ENCODE measurements at places on chromosomes 5 and 9. TPM values are rescaled to one million over a fixed set of nuclear protein-coding genes. Genes with fewer than 3 reads are reported as not detected.

DNA sequence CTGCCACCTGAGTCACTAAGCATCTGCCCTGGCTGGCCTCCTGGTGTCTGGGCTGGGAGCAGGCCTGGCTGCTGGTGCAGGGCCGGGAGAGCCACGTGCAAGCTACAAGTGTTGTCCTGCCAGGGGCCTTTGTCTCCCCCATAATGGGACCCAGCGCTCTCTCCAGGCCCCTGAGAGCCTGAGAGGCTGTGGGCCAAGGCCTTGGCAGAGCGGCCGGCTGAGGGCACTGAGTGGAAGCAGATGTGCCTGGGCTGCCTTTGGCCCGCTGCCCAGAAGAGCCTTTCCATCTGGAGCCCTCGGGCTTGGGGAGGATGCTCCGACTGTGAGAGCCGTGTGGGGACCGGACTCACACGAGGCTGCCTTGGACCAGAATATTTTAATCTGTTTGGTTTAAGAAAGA, 185.5 kb downstream of the RGS3 start:
- H3K36me3 ChIP-seq = no peaks in the 10 kb centered on the region
- no peak overlapping the region for H3K27ac ChIP-seq
- no peaks in the 10 kb centered on the region for H3K27me3 ChIP-seq
- no peak overlapping the region for H3K4me3 ChIP-seq
- no peaks in the 10 kb centered on the region for H3K4me1 ChIP-seq

The FOXD4L6 gene
- total RNA-seq = not detected

DNA sequence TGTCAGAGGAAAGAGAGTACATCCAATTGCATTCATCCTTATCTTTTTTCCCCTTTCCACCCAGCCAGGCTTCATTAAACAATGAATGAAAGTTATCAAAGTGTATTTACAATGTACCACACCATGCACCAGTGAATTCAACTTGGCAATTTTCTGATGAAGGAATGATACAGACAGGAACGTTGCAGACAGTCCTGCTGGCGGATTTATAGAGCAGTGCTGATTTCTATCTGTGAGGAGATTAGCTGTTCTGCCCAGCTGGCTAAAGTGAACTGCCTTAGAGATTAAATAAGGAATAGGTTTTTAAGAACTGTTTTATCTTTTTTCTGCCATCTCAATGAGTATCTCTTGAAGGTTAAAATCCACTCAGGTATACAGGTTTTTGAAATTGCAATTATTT, 403.9 kb downstream of the CDH18 start:
- DNase-seq = no peak
- no peaks in the 10 kb centered on the region for H3K36me3 ChIP-seq
- no peak overlapping the region for H3K27ac ChIP-seq

The LVRN gene
- total RNA-seq = 0.90 TPM

DNA sequence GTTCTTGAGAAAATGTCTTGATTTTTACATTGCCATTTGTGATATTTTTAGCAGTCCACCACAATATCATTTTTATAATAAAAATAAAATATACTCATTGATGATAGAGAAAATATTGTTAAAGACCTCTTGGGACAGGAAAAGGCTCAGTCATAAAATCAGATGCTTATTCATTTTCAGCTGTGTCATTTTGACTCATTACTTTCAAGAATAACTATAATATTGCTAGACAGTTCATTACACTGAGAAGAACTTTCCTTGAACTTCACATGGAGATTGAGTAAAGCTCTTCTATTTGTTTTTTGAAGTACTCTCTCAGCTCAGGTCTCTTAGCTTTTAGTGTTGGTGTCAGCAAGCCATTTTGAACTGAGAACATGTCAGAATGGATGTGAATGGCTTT, 8.5 kb upstream of the MEIKIN start:
- no peak overlapping the region for H3K4me3 ChIP-seq
- DNase-seq = no peak
- H3K4me1 ChIP-seq = no peaks in the 10 kb centered on the region
- no peak overlapping the region for H3K27ac ChIP-seq
- H3K27me3 ChIP-seq = no peaks in the 10 kb centered on the region

- H3K27ac ChIP-seq = no peak overlapping the region
- peak overlapping the region; percentile 2 for H3K4me3 ChIP-seq
- DNase-seq = no peak
- H3K27me3 ChIP-seq = no peaks in the 10 kb centered on the region
- no peaks in the 10 kb centered on the region for H3K4me1 ChIP-seq
These were observed 4.2 kb upstream of the UGT3A2 start for GRCh38 chr5:36070687-36071571.

DNA sequence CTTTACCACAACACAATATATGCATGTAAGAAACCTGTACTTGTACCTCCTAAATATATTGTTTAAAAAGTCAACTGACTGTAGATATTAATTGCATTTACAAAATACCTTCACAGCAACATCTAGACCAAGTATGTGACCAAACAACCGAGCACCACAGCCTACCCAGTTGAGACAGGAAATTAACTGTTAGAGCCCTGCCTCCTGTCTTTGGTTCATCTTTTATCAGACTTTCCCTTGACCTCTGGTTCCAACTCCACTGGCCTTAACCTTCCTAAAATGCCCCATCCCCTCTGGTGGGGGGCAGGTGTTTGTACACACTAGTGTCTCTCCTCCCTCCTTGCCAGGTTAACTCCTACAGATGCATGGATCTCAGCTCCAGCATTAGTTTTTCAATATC, 155.0 kb upstream of the PANK3 start:
- H3K27ac ChIP-seq = no peak overlapping the region
- H3K4me3 ChIP-seq = no peak overlapping the region
- H3K4me1 ChIP-seq = no peaks in the 10 kb centered on the region
- DNase-seq = no peak
- no peaks in the 10 kb centered on the region for H3K36me3 ChIP-seq

DNA sequence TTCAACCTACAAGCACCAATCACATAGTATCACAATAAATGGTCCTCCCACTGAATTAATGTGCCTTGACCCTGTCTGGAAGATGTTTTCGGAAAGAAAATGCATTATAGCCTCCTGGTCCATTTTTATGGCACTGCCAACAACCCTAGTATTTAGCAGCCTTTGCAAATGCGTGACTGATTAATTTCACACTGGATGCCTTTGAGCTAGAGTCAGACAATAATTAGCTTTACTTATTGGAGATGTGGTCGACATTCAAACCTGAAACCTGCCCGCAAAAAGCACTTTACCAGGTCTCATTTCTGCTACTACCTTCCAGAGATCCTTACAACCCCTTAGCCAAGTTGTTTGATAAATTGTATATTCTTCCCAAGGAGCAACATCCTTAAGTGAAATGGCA, 119.3 kb upstream of the DPYSL3 start:
- H3K4me1 ChIP-seq = no peaks in the 10 kb centered on the region
- no peak for DNase-seq
- no peaks in the 10 kb centered on the region for H3K36me3 ChIP-seq
- no peaks in the 10 kb centered on the region for H3K27me3 ChIP-seq

- no peak overlapping the region for H3K4me3 ChIP-seq
- no peaks in the 10 kb centered on the region for H3K36me3 ChIP-seq
- H3K27ac ChIP-seq = no peak overlapping the region
- H3K27me3 ChIP-seq = no peaks in the 10 kb centered on the region
- no peaks in the 10 kb centered on the region for H3K4me1 ChIP-seq
These were observed 174.0 kb downstream of the MAN2A1 start for GRCh38 chr5:109863752-109864151.

The SGCD gene
- 2.2 TPM for total RNA-seq

- no peak overlapping the region for H3K27ac ChIP-seq
- no peak overlapping the region for H3K4me3 ChIP-seq
- no peak for DNase-seq
- H3K36me3 ChIP-seq = no peaks in the 10 kb centered on the region
- H3K4me1 ChIP-seq = no peaks in the 10 kb centered on the region
These were observed 25.1 kb downstream of the CACNA1B start for GRCh38 chr9:137902646-137903045.

The PCA3 gene
- total RNA-seq = not detected

DNA sequence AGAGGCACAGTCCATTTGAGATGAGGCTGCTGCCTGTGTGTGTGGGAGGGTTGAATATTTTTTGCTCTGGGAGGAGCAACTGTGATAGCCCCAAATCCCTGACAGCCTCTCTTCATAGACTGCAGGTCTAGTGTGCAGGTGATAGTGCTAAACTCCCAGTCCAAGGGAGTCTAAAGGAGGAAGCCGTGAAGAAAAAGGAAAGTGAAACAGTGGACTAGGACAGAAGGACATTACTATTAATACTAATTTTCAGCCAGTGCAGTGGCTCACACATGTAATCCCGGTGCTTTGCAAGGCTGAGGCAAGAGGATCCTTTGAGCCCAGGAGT, 295.0 kb downstream of the PDE4D start:
- no peaks in the 10 kb centered on the region for H3K36me3 ChIP-seq
- H3K4me3 ChIP-seq = peak overlapping the region; percentile 17
- peak; percentile 36 for DNase-seq
- H3K27ac ChIP-seq = peak overlapping the region; percentile 33
- H3K27me3 ChIP-seq = no peaks in the 10 kb centered on the region

DNA sequence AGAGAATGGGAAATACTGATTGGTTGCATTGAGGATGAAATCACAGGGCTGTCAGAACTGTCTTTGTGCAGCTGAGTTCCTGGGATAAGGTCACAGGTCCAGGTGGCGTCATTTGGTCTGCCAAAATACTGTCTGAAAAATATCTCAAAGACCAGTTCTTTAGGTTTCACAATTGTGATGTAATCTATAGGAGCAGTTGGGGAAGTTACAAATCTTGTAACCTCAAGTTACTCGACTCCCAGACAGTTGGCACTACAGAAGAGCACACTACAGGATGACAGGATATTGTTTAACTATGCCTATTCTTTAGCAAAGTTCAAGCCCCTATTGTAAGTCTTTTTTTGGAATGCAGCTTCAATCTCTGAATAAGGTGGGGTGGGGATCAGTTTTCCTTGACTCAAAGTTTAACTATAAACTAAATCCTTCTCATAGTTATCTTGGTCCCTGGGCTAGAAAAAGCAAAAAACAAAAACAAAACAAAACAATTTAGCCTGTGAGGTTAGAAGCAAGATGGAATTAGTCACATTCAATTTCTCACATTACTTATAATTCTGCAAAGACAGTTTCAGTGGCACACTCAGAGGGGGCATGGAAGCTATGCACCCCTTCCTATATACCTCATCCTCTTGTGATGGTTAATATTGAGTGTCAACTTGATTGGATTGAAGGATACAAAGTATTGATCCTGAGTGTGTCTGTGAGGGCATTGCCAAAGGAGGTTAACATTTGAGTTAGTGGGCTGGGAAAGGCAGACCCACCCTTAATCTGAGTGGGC, 276.0 kb downstream of the AUH start:
- H3K36me3 ChIP-seq = no peaks in the 10 kb centered on the region
- H3K4me3 ChIP-seq = no peak overlapping the region
- H3K4me1 ChIP-seq = no peaks in the 10 kb centered on the region
- no peak for DNase-seq
- no peaks in the 10 kb centered on the region for H3K27me3 ChIP-seq

GRCh38 chr9:14902561-14902960, 7.7 kb downstream of the FREM1 start:
- H3K27ac ChIP-seq = no peak overlapping the region
- no peak for DNase-seq
- H3K36me3 ChIP-seq = no peaks in the 10 kb centered on the region
- H3K4me1 ChIP-seq = no peaks in the 10 kb centered on the region

The C8G gene
- total RNA-seq = 11.9 TPM

The TLE4 gene
- total RNA-seq = 8.0 TPM

The IER5L gene
- 9.1 TPM for total RNA-seq

DNA sequence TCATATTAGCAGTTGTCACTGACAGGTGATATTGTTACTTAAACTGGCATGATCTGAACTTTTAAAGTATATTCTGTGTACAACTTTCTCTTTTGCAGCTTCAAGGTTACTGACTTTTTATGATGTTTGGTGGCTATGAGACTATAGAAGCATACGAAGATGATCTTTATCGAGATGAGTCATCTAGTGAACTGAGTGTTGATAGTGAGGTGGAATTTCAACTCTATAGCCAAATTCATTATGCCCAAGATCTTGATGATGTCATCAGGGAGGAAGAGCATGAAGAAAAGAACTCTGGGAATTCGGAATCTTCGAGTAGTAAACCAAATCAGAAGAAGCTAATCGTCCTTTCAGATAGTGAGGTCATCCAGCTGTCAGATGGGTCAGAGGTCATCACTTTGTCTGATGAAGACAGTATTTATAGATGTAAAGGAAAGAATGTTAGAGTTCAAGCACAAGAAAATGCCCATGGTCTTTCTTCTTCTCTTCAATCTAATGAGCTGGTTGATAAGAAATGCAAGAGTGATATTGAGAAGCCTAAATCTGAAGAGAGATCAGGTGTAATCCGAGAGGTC, 5.9 kb downstream of the ZCCHC7 start:
- no peaks in the 10 kb centered on the region for H3K27me3 ChIP-seq
- H3K4me1 ChIP-seq = no peaks in the 10 kb centered on the region
- DNase-seq = no peak
- H3K4me3 ChIP-seq = no peak overlapping the region
- H3K27ac ChIP-seq = no peak overlapping the region

The ANKRD55 gene
- not detected for total RNA-seq

DNA sequence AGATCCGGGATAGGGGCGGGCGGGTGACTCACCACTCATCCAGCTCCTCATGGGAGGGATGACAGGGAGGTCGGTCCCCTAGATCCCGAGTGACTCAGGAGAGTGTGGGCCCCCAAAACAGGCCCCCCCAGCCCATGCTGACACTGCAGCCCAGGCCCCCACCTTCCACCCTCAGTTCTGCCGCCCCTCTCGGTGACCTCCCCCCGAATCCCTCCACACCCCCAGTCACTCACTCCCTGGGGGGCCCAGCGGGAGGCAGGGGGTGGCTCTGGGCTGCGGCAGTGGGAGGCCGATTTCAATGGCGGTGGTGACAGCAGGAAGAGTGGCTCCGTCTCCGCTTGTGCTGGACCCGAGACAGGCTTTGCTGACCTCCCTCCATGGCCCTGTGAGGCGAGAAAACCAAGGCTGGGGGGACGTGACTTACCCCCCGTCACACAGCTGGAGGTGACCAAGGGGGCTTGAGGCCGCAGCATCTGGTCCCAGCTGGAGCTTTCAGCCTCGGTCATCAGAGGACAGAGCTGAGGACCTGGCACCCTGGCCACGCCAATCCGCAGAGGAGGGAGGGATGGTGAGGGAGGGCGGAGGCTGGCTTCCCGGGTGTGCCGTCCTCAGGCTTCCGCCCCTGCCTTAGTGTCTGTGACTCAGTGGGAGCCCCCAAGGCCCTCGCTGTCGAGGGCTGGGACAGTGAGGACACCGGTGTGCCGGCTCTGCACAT, 9.0 kb downstream of the GPSM1 start:
- no peak overlapping the region for H3K4me3 ChIP-seq
- H3K27me3 ChIP-seq = no peaks in the 10 kb centered on the region
- no peak for DNase-seq

DNA sequence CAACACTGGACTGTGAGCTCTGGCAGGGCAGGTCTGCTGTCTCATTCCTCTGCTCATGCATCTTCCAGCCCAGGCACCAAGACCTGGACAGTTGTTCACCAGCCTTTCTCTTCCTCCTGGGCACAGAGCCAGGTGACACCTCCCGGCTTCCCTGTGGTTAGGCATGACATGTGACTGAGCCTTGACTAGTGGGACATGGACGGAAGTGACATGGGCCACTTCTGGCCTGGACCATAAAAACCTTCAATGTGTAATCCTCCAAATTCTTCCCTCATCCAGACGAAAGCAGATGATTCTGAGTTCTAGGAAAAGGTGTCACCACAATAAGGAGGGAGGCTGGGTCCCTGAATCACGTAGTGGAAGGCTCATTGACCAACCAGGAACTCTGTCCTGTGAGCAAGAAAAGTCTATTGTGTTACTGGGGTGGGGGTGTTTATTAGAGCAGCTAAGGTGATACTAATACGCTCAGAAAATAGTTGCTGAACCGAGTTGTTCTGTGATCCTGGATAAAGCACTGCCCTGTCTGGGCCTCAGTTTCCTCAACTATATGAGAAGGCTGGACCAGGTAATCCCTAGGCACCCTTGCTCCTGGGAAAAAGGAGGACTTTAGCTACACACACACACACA, 26.6 kb upstream of the CRB2 start:
- peak; percentile 89 for DNase-seq
- H3K4me1 ChIP-seq = no peaks in the 10 kb centered on the region
- no peaks in the 10 kb centered on the region for H3K36me3 ChIP-seq
- H3K27ac ChIP-seq = no peak overlapping the region
- H3K27me3 ChIP-seq = no peaks in the 10 kb centered on the region

All from colonic mucosa (tissue), 4 donors.